ENCODE measurements at places on chromosomes 16 and 17.
A peak's percentile ranks its signal among the peaks of the same experiment; 100 is the strongest.

GRCh38 chr17:71412803-71413202 is 708.0 kb upstream of the SOX9 start:
- no peak for DNase-seq

- DNase-seq = no peak
Observed at GRCh38 chr16:86138121-86139085, 239.4 kb downstream of the IRF8 start.

DNA sequence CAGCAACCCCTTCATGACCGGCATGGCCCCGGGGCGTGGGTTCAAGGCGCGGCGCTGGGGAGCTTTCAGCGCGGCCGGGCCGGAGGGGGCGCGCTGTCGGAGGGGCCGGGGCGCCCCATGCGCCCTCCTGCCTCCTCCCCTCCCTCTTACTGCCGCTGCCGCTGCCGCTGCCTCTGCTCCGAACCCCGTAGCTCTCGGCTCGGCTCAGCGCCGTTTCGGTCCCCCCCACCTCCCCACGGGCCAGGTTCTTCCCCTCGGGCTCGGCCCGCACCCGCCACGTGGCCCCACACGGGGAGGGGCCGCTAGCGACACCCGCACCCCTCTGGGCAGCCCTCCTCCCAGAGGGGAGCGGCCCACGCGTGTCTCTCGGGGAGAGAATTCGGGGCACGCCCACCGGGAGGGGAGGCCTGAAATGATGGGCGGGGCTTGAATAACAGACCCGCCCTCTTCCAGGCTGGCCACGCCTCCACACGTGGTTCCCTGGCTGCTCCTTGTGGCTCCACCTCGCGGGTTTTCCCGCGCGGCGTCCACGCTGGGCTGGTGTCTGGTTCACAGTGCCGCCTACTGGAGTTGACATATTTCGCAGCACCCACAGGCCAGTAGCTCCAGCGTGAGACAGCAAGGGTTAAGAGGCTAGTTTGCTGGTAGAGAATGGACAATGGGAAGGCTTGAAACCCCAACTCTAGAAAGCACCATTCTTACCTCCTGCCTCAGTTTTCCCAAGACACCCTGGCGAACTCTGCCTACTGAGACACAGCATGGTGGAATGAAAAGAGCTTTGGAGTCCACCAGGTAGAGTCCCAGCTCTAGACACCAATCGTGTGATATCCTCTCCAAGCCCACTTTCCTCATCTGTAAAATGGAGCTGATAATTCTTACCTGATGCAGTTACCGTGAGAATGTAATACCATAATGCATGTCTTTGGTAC is at the start of gene KCNH4:
TSS of gene KCNH4 (minus strand) at position 221 of the 929 bp plus-strand sequence. CDS start at position 24, 197 bp downstream.
- peak; percentile 87 for DNase-seq

DNA sequence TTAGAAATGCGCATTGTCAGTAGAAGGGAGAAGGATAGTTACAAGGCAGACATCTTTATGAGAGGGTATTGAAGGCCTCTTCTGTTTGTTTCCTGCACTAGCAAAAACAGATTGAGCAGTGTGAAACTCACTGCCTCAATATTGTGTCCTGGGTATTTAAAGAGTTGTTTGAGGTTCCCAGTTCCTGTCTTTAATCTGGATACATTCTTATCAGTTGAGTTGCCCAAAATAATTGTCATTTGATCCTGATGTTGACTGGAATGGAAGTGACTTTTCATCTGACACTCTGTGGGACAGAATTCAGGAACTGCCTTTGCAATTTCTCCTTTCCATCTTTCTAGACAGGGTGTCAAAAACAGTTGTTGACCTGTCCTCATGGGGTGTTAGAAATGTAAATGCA is 1.7 kb downstream of the ATP6V0A1 start:
- no peak for DNase-seq

DNA sequence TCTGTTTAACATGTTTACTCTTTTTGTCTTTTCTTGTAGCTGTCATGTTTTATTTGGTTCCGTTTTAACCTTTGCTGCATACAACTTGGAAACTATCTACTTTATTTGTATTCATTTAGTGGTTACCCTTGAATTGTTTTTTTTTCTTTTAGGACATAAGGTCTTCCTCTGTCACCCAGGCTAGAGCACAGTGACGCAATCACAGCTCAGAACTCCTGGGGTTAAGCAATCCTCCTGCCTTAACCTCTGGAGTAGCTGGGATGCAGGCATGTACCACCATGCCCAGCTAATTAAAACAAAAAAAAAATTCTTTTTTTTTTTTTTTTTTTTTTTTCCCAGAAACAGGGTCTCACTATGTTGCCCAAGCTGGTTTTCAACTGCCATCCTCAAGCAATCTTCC is 29.8 kb upstream of the USP43 start:
- DNase-seq = no peak
